GM12864 (cell line): ENCODE measurements at places on chromosomes 16 and 17.

DNA sequence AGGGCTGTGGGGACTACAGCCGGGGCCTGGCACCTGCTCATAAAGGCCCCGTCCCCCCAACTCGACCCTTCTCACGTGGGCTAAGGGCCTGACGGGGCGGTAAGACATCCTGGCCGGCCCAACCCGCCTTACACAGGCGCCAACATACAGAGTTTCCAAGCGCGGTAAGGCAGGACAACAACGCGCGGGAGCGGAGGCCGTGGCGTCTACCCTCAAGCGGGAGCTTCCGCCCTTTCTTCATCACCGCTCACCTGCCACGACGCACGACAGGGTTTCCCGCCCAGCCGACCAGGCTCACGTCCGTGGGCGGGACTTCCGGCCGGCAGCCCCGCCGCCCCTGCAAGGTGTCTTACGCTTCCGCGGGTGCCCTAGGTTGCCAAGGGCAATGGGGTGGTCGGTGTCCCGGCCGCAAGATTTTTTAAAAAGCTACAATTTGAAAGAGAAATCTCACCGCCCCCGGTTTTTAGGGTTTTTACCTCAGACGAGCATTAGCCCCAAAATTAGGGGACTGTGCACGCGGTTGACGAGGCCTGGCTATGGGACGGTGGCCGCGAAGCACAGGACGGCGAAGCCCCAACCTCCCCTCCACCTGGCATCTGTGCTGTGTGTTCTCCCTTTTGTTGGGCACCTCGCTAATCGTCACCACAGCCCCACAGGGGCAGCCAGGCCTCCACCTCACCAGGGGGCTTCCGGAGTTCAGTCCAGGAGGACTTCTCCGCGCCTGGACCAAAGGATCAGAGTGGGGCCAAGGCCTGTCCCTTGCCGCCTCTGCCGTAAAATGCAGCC is at the start of gene TERB1:
TSS of gene TERB1 (minus strand) at position 265 of the 786 bp plus-strand sequence. CDS start 4,786 bp downstream, outside the sequence.
- DNase-seq: no peak

DNA sequence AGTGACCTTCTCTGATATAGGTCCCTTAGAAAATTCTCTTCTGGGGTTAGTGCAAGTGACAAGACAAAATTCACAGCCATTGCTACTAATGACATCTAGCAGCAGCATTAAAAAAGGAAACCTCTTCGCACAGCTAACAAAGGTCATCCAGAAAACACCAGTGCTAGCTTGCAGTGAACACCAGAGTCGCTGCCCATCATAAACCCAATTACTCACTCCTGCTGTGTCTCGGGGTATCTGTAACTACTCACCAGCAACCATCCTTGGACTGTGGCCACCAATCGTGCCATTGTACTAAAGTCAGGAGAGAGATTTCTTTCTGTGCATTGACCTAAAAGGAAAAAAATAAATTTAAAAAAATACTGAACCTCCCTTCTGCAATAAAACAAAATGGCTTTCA is 1494.7 kb upstream of the CDH8 start:
- no peak for DNase-seq

- DNase-seq: no peak
These were observed 37.6 kb downstream of the NOS2 start for GRCh38 chr17:27762527-27763305.

GRCh38 chr16:73845238-73846006 is 451.2 kb upstream of the PSMD7 start:
- no peak for DNase-seq

GRCh38 chr17:6779411-6779810 is 3.4 kb downstream of the FBXO39 start:
- DNase-seq: no peak

DNA sequence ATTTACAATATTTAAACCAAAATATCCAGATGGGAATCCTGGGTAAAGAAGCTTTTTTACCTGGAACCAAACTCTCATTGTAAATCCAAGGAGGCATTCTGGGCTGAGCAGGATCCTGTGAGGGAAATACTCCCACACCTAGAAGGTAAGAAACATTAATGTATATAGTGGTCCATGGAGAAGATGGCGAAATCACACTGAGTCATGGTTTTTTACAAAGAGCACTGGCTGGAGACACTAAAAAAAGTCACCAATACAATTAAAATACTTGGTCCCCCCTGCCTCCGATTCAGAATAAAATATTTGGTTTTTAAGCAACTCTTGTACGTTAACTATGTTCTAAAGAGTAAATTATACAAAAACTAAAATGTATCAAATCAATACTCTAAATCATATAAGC is 32.9 kb downstream of the SYNRG start:
- DNase-seq: no peak

DNA sequence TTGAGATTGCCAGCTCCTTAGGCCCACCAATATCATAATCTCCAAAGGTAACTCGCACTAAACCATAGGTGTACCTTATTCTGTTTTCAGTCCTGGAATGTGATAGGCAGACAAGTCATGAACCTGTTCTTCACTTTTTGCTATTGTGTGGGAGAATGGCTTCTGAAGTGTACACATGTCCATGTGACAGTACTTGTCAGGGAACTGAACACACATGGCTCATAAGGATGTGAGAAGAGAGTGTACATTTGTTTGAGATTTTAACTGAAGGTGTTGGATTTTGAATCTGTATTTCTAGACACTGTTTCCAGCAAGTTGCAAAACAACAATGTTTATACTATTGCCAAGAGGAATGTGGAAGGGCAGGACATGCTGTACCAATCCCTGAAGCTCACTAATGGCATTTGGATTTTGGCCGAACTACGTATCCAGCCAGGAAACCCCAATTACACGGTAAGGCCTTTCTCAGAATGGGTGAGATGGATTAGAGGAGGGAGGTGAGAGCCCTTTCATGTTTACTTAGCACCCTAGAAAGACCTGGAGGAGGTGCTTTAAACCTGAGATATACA is 14.5 kb upstream of the RASL10B start:
- no peak for DNase-seq

DNA sequence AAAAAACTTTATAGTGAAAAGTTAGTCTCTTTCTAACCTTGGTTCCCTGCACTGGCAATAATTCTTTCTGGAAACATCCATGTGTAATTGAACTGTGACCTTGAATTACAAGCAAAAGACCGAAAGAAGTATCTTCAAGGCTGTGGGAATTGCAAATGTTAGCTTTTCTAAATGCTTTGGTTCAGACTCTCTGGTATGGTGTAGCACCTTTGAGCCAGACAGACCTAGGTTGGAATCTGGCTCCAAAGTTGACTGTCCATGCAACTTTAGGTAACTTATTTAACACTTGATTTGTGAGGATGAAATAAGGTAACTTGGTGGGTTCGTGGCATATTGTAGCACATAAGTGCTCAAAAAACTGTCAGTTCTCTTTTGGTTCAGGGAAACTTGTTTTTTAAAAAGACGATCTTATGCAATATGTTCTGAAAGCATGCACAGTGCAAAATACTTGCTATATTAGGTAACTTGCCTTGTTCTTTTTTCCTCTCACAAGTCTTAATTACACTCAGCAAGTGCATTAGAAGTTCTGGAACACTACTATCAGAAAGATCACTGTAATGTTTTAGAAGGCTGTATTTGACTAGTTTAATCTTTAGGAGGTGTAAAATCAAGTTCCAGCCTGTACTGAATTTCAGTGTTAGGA is 46.3 kb downstream of the TANGO6 start:
- no peak for DNase-seq
